ENCODE measurements at places on chromosomes 1 and 21.

- no peak for DNase-seq
These were observed 123.4 kb downstream of the AK5 start for GRCh38 chr1:77405186-77405585.

GRCh38 chr1:181099152-181100014, 10.9 kb downstream of the IER5 start:
- peak; percentile 37 for DNase-seq

DNA sequence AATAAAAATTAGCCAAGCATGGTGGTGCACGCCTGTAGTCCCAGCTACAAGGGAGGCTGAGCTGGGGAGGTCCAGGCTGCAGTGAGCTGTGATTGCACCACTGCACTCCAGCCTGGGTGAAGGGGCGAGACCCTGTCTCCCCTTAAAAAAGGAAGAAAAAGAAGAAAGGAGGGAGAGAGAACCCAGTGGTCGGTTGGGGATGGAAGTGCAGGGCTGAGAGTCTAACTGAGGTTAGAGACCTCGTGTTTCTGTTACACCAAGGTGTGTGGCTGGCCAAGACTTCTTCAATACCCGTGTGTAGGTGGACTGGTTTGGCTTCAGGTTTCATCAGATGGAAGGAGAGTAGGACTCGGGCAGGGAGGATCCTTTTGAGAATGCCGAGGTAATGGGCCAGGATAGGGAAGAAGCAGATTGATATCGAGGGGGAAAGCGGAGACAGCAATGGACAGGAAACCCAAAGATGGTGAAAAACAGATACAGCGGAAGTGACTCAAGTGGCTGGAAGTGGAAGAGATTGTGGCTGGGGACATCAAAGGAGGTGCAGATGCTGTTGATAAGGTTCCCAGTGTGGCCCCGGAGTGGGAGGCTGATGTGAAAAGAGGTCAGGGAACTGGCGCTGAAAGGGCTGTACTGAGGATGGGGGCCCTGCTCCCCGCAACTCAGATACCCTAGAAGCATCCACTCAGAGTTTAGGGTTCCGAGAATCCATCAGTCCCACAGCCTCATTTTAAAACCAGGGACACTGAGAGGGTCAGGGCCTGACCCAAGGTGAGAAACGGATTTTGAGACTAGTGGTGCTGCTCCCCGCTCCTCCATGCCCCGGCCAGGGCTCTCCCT, 681 bp upstream of the UBXN10 start:
- no peak for DNase-seq

- DNase-seq = peak; percentile 1
These were observed 368.3 kb upstream of the TMPRSS15 start for GRCh38 chr21:18771845-18772380.

DNA sequence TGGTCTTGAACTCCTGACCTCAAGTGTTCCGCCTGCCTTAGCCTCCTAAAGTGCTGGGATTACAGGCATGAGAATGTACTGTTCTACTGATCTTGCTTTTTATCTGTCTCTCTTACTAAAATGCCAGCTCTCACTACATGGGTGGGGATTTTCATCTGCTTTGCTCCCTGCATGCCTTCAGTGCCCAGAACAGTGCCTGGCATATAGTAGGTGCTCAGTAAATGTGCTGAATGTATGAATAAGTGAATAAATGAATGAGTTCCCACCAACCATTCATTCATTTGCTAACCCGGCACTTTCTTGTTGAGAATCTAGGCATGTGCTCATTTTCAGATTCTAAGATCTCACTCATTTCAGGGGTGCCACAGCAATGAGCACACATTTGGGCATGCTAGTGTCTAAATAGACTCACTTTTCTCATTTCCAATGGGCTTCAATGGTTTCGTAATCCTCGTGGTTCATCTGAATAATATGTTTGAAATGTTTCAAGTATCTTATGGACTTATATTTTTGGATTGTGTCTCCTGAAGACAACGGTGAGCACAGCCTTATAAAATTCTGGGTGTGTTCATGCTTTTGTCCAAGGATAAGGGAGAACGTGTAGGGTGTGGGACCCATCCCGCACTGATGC, 7.6 kb downstream of the DHRS3 start:
- DNase-seq = no peak

- no peak for DNase-seq
These were observed 226.9 kb downstream of the TGFB2 start for GRCh38 chr1:218572050-218572449.

DNA sequence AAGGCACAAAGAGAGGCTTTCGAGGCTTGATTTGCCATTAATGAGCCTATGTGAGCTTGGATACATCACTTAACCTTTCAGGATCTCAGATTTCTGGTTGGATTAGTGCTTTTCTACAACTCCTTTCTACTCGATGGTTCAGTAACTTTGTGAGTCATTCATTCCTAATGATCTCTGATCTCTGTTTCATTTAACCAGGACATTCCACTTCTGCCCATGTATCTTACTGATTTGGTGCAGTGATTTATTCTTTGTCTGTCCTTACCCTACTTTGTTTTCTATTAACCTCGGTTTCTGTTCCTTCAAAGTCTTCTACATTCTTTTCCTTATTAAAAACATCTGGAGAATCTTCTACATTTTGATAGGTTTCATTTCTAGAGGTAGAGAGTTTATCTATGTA, 94.6 kb upstream of the ZBTB18 start:
- no peak for DNase-seq

DNA sequence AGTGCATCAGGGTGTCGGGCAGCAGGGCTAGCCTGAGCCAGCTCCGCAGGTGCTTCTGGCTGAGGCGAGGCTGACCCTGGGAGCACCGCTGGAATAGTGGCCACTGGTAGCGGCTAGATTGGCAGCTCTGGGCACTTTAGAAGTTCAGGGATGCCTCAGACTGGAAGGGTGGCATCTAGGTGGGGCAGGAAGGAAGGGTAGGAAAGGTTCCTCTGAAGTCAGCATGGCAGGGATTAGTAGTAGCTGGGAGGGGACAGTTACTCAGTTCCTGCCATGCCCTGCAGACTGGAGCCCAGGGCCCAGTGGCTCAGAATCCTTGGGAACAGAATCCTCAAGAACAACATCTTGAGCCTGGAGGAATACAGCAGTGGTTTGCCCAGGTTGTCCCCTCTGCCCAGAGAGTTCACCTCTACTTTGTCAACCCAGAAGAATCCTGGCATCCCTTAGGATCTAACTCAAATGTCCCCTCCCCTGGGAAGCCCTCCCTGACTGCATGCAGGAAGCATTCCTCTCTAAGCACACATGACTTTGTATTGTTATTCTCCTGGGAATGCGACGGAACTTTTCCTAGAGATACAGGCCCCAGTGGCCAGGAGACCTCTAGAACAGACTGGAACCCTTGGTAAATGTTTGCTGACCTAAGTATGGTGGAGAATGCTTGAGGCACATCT, 39.5 kb upstream of the BCAR3 start:
- DNase-seq = no peak

- no peak for DNase-seq
These were observed 1.1 kb downstream of the LPGAT1 start for GRCh38 chr1:211829343-211830054.

DNA sequence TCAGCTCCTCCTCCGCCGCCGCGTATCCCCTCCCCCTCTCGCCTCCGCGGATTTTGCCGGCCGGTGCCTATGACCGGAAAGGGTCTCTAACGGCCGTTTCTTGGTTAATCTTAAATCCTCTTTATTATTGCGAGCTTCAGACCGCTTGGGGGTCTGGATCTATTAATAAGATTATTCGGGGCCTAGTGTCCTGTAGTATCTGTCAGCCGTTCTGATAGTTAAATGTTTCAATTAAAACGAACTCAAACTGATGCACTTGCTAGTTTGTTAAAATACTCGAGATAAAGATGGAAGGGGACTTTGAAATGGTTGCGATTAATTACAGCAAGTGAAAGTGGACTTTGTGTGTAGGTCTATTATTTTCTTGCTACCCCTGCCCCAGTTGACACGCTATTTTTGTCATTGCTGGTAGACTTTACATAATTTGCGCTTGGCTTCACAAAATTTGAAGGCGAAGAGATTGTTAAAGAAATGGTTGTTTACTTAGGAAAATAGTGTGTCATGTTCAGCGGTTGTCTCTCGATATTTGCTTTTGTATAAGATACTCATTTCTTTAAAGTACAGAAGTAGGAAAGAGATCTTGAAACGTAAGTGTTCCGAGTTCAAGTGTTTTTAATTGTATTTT, 779 bp downstream of the SON start:
- no peak for DNase-seq

DNA sequence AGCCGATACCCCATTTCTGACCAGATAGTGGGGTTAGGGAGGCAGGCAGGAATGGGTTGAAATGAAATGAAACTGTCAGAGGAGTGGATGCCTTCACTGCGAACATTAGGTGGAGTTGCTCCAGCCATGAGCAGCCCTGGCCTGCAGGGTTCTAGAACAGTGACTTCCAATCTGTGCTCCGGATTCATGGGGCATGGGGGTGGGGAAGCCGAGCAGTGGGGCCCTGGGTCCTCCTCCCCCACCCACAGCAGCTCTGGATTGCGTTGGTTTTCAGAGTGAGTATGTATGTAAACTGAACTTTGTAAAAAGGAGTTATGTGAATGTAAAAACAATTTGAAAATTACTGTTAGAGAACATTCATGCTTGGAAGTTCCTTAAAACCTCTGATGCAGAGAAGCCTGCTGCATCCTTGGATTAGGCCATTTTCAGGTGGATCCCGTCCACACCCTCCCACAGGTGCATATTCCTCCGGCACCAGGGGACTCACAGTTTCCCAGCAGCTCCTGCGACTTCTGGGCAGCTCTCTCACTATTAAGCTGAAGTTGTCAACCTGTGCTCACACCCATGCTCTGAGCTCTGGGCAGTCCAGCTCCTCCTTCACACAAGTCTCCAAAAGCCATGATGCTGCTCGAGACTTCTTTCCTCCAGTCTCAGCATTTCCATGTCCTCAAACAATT, 54.4 kb upstream of the EDN2 start:
- no peak for DNase-seq

DNA sequence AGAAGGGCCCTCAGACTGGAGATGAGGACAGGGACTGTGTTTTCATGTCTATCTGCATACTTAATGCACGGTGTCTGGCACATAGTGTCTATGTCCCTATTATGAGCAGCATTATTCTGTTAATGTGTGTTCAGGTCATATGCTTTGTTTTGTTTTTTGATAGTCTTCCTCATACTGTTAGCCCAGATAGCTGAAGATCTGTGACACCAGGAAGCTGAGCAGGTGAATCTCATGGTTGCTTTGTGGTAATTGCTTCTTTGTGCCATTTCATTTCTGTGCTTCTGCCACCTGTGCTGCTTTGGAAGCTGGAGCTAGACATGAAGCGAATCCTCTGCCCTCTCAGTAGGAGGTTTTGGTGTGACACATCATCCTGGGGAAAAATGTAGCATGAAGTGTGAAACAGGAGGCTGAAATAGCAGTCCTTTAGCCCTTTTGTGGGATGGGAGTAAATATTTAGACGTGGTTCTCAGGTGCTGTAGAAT, 15.8 kb downstream of the SMAP2 start:
- no peak for DNase-seq

- DNase-seq = no peak
These were observed 36.5 kb downstream of the C4BPA start for GRCh38 chr1:207140536-207140935.

GRCh38 chr1:24322470-24323177, 3.5 kb downstream of the GRHL3 start:
- DNase-seq = no peak

DNA sequence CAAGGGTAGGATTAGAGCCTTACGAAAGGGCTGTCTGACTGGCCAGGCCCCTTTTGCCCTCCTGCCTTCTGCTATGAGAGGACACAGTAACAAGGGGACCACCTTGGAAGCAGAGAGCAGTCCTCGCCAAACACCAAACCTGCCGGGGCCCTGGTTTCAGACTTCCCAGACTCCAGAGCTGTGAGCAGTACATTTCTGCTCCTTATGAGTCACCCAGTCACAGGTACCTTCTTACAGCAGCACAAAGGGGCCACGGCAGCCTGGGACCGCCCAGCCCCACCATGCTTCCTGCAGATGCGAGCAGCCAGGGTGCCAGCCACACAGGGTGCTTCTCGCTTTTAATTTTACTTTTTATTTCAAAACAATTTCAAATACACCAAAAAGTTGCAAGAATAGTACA, 17.2 kb upstream of the POFUT2 start:
- no peak for DNase-seq

GRCh38 chr1:8871965-8872399, 6.5 kb downstream of the ENO1 start:
- DNase-seq = no peak

- no peak for DNase-seq
These were observed 8.0 kb downstream of the JMJD4 start for GRCh38 chr1:227726924-227727599.

DNA sequence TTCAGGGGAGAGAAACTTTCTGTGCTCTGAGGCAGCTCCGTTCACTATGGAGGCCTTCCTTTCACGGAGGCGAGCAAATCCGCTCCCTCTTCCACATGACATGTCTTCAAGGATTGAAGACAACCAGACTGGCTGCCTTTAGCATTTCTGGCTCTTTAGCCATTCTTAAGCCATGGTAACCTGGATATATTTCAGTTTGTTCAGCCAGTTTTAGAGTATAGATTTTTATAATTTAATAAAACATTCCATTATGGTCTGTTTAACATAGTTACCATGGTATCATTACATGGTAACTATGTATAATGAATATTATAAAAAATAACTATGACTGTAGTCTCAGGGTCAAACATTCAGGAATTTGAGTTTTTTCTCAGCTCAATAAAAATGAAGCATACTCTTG, 54.2 kb upstream of the NFIA start:
- DNase-seq = no peak

- DNase-seq = no peak
These were observed 228.0 kb upstream of the TMEM51 start for GRCh38 chr1:14925336-14926136.

- no peak for DNase-seq
These were observed 120.4 kb upstream of the C1orf174 start for GRCh38 chr1:4020449-4020848.

- no peak for DNase-seq
These were observed 5.7 kb downstream of the THEMIS2 start for GRCh38 chr1:27878039-27878438.

Measured in astrocyte of the spinal cord (primary cell).